ENCODE measurements at places on chromosomes 12 and 14.

DNA sequence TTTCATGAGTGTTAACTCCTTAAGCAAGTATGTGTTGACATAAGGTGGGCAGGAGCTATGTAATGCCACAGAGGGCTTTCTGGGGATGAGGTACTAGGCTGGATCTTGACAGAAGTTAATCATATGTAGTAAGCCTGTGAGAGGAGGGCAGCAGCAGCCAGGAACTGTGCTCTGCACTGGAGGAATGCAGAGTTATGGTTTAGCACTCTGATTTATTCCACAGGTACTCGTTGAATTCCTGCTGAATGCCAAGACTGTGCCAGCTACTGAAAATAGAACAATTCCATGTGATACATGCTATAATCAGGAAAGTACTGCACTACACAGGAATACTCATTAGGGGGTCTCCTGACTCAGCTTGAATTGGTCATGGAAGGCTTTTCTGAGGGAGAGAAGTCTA lies 58.7 kb downstream of the SUSD6 start:
- no peak for DNase-seq

GRCh38 chr12:47105914-47106674 lies 26.3 kb upstream of the AMIGO2 start:
- no peak for DNase-seq

- DNase-seq = no peak
Measured at GRCh38 chr12:89386138-89386537, 33.8 kb upstream of the DUSP6 start.

- no peak for DNase-seq
Measured at GRCh38 chr12:113120670-113121370, 14.7 kb downstream of the RASAL1 start.

DNA sequence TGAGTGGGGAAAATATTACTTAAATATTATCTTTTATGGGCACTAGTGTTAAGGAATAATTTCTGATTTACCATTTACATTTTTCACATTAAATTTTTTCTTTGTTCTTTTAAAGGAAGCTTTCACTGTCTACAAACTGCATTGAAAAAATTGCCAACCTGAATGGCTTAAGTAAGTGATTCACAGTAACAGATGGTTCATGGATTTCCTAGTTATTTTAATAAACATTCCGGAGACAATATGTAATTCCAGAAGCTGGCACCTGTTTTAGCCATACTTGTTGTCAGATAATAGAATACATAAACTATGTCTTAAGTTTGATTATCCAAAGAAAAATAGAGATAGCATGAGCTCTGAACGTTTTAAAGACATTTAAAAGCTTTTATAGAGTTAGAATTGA lies 17.1 kb downstream of the DNAL1 start:
- DNase-seq = no peak

GRCh38 chr12:87603727-87604126 lies 425.5 kb downstream of the C12orf50 start:
- no peak for DNase-seq

GRCh38 chr12:4700621-4701026 lies 19.6 kb upstream of the GALNT8 start:
- no peak for DNase-seq

DNA sequence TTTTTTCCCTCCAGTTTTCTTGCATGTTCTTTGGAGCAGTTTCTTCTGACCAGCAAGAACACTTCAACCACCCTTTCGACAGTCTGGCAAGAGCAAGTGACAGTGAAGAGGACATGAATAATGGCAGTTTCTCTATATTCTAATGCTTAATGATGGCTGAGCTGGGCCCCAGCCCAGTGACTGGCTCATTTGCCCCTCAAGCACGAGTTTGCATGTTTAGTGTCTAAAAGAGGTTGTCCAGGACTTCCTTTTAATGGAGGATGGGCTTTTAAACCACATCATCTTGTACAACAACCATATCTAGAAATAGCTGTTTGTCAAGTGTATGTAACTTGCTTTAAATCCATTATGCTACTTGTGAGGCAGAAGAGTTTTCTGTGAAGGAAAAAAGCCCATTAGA lies 28.4 kb downstream of the RAD9B start:
- DNase-seq = no peak

- DNase-seq = peak; percentile 51
Measured at GRCh38 chr12:2343681-2344080, 290.9 kb downstream of the CACNA1C start.

GRCh38 chr12:4555804-4556203 lies 6.2 kb upstream of the DYRK4 start:
- DNase-seq = no peak

DNA sequence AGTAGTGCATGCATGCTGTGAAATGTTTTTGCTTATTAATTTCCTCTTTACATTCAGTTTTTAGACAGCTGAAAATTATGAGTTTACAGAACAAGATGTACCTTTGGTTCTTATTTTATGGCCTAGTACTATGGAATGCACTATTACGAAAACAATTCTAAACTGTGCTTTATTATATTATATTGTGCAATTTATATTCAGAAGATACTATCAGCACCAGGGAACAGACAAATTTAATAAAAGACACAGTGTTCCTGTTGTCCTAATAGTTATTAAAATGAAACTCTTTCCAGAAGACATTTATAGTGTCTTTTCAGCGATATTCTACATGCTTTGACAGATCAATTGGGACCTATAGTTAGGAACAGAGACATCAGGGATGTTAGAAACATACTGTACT lies 427.3 kb downstream of the BTG1 start:
- DNase-seq = no peak

DNA sequence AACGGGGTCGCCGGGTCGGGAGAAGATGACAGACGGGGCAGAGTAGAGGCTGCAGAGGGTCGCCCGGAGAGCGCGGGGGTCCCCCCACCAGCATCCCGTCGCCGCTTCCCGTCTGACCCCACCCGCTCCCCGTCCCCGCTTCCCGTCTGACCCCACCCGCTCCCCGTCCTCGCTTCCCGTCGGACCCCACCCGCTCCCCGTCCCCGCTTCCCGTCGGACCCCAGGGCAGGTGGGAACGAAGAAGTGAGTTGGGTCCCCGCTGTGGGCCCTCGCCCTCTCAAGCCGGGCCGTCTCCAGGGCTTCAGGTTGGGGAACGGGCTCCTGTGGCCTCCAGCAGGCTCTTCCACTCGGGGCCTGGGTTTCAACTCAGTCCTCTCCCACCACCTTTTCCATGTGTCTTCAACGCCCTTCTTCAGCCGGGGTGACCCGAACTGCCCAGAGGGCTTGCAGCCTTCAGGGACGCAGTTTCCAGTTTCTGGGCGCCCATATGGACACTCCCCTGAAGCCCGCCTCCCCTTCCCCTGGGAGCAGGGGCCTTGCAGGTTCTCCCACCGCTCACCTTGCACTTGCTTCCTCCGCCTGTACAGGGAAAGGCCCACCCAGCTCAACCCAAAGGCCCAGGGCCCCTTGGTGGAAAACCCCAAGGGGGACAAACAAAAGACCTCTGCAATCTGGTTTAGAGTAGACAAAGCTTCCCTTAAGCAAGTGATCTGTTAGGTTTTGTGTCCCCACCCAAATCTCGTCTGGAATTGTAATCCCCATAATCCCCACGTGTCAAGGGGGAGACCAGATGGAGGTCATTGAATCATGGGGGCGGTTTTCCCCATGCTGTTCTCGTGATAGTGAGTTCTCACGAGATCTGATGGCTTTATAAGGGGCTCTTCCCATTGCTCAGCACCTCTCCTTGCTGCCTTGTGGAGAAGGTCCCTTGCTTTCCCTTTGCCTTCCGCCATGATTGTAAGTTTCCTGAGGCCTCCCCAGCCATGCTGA lies 66.5 kb downstream of the TNFAIP2 start:
- no peak for DNase-seq

DNA sequence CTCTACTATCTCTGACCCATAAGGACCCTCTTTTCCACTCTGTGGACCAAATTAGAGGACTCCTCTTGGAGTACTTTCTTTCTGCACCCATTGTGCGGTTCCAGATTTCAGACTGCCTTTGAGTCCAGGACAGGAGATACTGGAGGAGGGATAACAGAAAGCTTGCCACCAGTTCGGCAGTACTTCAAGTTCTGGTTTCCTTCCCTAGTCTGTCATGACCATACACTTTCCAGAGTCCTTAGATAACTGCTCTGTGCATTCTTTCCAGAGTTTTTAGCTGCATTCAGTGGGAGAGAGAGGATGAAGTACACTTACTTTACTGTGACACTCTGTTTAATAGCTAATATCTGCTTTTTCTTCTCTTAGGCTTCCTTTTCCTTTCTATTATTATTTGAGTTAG lies 54.8 kb upstream of the OSBPL8 start:
- DNase-seq = no peak

GRCh38 chr14:53391156-53391555 lies 238.0 kb upstream of the DDHD1 start:
- DNase-seq = no peak

- no peak for DNase-seq
Measured at GRCh38 chr14:49250109-49250508, 336.1 kb downstream of the RPS29 start.

GRCh38 chr14:77979171-77979570 lies 179.3 kb downstream of the ADCK1 start:
- DNase-seq = no peak

DNA sequence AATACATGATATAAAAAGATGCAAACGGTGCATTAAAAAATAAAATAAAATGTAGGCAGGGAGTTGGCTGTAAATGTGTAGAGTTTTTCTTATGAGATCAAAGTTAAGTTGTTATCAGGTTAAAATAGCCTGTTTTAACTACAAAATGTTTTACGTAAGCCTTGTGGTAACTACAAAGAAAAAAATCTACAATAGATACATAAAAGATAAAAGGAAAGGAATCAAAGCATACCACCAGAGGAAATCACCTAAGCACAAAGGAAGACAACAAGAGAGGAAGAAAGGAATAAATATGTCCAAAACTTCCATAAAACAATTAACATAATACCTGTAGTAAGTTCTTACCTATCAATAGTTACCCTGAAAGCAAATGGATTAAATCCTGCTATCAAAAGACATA lies 12.2 kb downstream of the NELL2 start:
- DNase-seq = no peak

- DNase-seq = no peak
Measured at GRCh38 chr12:32541754-32542374, 137.2 kb upstream of the DNM1L start.

DNA sequence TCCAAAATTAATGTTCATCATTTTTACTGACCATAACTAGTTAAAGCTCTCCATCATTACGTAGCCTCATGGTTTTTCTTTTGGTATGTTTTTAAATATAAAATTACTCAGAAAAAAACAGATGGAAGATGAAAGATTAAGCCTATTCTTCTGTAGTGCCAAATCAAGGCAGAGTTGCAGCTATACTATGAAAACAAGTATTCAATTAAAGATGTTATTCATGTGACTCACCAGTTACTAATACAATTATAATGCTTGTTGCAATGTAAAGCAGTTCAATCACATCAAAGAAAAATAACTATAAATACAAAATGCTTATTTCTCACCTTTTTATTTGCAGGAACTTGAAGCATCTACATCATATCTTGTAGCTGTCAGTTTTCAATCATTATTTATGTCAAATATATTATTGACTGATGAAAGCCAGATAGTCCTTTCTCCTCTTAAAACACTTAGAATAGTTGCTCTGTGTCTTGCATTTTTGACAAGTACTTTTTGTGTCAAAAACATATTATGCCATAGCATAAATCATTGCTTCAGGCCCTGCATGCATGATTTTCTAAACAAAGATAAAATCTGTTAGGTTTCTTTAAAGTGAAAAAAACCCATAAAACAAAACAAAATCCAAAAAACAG lies 36.0 kb upstream of the TRHDE start:
- no peak for DNase-seq

DNA sequence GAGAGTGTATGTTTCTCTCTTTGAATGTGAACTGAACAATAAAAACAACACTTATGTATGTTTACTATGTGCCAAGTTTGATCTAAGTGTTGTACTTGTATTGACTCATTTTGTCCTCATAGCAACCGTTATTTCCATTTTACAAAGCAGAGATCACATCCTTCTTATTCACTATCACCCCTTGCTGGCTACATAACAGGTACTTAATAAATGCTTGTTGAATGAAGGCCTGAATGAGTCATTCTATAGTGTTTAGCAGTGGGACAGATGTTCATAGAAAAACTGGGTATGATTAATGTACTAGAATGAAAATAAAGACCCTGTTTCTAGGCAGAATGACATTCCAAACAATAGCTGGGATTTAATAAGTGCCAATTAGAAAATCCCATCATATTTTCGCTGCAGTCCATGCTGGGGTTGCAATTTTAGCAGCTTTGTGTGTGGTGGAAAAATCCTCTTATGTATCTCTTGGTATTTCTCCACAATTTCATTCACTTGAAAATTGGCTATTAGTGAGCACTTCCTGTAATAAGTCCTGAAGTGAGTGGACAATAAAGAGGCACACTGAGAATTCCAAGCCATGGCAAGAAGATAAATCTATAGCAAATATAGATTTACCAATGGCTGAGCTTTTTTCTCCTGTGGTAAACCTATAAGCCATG lies 86.0 kb downstream of the FAR2 start:
- DNase-seq = no peak

Measured in tibial artery (tissue), 4 donors.